ENCODE measurements at places on chromosomes 4 and X. TPM values are rescaled to one million over a fixed set of nuclear protein-coding genes. Genes with fewer than 3 reads are reported as not detected.

DNA sequence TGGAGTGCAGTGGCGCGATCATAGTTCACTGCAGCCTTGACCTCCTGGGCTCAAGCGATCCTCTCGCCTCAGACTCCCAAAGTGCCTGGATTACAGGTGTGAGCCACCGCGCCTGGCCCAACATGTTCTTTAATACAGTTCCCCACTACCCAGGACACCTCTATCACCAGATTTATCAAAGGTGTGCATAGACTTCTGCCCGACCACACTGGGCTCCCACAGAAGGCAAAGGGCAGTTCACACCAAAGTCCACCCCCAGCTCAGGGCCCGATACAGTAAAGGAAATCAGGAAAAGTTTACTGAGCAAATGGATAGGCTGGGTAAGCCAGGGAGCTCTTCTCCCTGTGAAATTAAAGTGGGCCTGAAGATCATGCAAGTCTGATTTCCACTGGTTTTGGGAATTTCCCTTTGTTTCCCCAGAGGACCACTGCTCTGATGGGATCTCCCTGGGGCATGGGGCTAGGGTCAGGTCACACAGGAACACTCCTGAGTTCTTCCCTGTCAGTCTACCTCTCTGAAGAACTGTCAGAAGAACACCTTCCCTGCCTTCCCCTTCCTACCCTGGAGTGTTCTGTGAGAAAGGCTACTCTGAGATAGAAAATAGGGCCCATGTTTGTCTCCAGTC lies 17.7 kb upstream of the PIM2 start:
- DNase-seq = no peak

SPOCK3 gene
- total RNA-seq = not detected

DNA sequence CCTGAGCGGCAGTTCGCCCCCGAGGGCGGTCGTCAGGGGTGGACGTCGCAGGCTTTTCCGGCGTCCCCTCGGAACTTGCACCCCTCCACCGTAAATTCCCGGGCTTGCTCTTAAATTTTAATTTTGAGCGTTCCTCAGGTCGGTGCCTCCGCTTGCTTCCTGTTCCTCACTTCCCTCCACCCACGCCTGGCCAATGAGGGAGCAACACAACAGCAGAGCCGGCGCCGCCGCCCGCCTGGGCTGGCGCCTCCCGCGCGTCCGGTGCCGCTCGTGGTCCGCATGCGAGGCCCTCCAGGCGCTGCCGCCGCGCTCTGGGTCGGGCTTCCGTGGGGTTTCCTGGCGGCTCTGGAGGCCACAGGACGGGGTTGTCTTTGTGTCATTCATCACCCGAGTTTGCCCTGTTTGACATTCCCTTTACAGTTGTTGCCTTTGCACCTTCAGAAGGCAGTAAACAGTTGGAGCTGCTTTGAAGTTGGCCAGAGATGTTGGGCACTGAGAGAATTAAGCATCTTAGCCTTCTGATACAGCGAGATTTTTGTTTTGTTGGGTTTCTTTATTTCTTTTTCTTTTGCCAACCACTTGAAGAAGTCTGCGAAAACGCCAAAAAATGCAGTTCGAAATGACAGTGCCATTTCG lies 692 bp downstream of the SPCS3 start:
- peak; percentile 88 for DNase-seq

FAM9B gene
- not detected for total RNA-seq

GRCh38 chrX:129842510-129843208 lies 1.0 kb downstream of the ZDHHC9 start:
- DNase-seq = no peak

CFI gene
- not detected for total RNA-seq

NHS gene
- 0.67 TPM for total RNA-seq

GRCh38 chr4:40572692-40573310 lies 56.9 kb downstream of the RBM47 start:
- no peak for DNase-seq

DNA sequence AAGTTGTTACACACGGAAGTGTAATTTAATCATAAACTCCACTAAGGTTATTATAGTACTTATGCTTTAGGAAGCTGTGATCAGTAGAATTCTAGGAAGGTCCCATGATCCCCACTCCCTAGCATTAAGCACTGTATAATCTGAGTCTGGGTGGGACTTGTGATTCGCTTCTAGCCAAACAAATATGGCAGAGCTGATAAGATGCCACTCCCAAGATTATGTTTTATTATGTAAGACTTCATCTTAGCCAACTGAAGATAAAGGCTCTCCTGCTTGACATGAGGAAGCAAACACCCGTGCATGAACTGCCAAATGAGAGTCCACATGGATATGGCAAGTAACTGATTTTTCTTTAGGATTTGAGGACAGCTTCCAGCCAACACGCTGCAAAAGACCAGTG lies 186.4 kb upstream of the NDST3 start:
- no peak for DNase-seq

CYTL1 gene
- total RNA-seq = not detected

POLN gene
- 3.8 TPM for total RNA-seq

DNA sequence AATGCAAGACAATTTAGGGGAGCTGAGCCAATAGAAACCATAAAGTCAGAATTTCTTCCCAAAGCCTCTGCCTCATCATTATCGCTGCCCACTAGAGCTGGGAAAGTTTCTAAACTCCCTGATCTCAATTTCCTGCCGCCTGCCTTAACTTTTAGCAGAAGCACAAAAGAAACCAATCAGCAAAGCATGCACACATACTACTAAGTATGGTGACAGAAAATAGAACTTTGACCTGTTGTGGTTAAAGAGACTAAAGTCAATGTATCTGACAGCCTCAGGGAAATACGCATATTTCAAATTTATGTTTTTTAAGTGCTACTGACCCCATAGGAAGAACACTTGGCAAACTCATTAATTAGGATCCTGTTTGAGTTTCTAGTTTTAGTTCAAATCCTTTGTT lies 10.1 kb downstream of the STK26 start:
- DNase-seq = no peak

DNA sequence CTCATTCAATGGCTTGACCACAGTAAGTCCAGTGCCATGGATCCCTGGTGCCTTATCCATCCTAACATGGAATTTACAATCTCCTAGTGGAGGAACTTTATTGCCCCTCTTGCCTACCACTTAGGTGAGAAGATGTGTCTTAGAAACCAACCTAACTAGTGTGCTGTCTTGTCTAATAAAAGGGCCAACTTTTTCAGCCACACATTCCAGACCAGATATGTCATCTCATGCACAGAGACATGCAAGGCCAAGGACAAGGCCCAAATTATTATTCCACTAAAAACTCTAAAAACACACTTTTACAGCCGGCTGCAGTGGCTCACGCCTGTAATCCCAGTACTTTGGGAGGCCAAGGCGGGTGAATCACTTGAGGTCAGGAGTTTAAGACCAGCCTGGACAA lies 10.6 kb upstream of the PRDX4 start:
- no peak for DNase-seq

DNA sequence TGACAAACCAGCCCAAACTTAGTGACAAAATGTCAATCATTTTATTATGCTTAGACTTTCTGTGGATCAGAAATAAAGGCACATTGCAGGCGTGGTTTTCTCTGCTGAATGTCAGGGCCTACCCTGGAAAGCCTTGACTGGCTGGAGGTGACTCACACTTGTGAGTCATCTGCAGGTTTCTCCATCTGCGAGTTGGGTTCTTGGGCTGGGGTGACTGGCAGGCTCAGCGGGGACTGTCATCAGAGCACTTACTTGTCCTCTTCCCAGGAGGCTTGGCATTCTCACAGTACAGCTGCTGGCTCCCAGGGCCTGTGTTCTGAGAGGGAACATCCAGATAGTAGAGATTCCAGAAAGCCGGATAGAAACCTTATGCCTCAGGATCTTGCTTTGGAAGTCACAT lies 153.8 kb upstream of the AGA start:
- no peak for DNase-seq

GRCh38 chrX:66162331-66162822 lies 1.7 kb upstream of the HEPH start:
- DNase-seq = no peak

DNA sequence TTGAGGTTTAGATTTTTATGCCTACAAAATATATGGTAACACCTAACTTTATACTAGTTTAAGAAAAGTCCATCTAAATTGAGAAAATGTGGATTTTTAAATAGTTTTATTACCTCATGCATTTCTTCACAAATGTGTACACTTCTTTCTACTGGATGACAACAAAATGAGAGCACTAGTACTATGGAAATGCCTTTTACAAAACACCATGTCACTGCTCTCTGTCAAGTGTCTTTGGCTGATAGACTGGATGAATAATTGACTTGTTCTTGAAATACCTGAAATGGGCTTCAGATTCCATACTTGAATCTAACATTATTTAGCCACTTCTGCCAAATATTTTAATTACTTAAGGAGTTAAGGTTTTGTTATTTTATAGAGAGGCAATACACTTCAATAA lies 49.5 kb downstream of the AMELX start:
- no peak for DNase-seq

DNA sequence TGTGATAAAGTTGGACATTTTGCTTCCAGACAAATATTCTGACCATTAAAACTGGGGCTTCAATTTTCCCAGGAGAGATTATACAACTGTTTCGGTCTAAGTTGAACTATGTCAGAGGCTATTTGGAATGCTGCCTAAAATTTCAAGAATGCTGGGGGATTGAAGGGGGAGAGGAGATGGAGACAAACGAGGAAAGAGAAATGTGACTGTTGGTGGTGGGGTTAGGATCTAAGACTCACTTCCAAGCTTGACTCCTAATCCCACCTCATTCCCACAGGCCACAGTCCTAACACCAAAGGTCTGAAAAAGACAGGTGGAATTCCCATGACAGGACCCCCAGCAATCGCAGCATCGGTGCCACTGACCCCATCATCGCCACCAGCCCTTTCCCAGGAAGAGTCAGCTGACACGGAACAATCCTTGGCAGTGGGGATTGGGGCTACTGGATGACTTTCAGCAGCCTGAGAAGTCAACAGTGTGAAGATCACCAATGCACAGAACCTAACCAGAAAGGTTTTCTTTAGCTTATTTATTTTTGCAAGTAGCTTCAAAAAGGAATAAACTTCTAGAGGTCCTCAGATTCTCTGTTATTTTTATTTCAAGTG lies 74.0 kb upstream of the PRSS48 start:
- no peak for DNase-seq

DNA sequence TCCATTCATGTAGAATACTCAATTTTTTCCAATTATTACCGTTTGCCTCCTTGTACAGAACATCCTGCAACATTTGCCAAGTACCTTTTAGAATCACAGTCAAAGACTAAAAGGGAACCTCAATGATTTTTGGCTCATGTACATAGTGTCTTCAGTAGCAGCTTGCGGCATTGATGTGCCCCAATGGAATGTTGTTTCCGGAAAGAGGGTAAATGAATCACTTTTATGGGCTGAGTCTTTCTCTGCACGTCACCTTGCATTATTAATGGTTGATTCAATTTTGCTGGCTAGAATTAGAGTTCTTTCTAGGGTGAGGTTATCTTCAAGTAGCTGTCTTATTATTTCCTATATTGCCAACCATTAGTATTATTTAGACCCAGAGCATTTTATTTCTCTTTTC lies 116.9 kb upstream of the GABRA2 start:
- no peak for DNase-seq

DNA sequence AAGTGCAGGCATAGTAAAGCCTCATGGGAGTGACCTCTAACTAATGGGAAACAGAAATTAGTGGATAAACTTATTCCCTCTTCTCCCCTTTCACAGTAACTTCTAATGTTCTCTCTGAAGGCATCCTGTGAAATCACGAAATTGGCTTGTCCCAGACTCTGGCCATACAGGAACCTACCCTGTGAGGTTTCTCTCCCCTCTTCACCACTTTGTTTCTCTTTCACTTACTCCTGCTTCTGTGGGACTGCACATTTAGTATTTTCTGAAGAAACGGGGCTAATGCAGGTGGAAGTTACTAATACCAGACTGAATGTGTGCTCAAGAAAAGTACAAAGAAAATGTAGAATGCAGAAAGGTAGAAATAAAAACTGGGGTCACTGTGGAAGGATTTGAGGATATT lies 20.0 kb downstream of the ZNF330 start:
- no peak for DNase-seq

- no peak for DNase-seq
Measured at GRCh38 chrX:47176101-47176740, 17.4 kb upstream of the UBA1 start.

MBNL3 gene
- total RNA-seq = 39.6 TPM

DNA sequence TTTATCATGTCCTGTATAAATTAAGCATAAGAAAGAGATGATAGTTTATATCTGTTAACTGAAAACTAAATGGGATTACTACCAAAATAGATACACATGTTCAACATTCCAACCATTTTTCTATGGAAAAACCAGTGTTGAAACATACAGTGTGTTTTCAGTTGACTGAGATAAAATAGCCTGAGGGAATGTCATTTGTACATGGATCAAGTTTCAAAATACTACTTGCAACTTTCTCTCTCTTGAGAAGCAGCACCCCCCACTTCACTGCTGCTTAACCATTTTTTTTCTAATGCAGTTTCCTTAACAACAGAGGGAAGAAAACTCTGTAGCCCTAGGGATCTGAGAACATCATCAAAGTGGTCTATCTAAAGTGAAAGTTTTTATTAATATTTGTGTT lies 70.8 kb downstream of the NPNT start:
- DNase-seq = no peak

TBX22 gene
- total RNA-seq = not detected

DNA sequence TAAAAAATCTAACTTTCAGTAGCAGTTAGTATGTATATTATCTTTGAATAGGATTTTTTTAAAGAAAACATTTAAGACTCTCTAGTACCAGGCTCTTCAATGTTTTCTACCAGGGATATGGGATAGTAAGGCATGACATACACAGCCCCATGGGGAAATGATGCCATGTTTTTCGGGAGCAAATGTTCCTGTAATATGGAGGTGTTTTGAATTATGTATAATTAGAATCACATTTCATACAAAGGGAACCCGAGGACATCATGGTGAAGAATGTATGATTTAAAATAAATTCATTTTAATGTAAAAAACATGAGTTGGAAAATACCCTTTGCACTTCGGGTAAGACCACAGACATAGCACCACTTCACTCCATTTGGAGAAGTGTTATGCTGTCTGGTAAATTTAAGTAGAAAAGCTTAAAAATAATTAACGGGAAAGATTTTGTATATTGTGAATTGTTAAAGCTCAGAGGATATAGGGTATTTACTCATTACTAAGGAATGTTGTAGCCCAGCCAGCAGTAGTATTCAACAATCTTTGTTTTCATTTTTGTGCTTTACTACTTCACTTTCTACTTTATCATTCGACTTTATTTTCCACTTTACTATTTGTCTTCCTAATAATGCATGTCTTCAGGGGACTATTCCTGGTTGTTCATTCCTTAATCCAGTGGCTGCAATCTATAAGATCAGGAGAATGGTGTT lies 2050.7 kb downstream of the ARAP2 start:
- DNase-seq = no peak

- peak; percentile 84 for DNase-seq
Measured at GRCh38 chrX:79161655-79162054, 17.2 kb downstream of the GPR174 start.

GRCh38 chrX:49226946-49227345 lies 6.2 kb downstream of the CACNA1F start:
- no peak for DNase-seq

GRCh38 chr4:51932261-51932660 lies 87.9 kb downstream of the LRRC66 start:
- DNase-seq = no peak

PLXNA3 gene
- total RNA-seq = 78.8 TPM

- no peak for DNase-seq
Measured at GRCh38 chr4:185626798-185627197, 91.5 kb upstream of the PDLIM3 start.

GRCh38 chrX:149611623-149612175 lies 16.6 kb upstream of the HSFX2 start:
- DNase-seq = no peak

XK gene
- not detected for total RNA-seq

All from CD4-positive, alpha-beta memory T cell (primary cell).